ENCODE measurements at places on chromosomes 16 and 17.

DNA sequence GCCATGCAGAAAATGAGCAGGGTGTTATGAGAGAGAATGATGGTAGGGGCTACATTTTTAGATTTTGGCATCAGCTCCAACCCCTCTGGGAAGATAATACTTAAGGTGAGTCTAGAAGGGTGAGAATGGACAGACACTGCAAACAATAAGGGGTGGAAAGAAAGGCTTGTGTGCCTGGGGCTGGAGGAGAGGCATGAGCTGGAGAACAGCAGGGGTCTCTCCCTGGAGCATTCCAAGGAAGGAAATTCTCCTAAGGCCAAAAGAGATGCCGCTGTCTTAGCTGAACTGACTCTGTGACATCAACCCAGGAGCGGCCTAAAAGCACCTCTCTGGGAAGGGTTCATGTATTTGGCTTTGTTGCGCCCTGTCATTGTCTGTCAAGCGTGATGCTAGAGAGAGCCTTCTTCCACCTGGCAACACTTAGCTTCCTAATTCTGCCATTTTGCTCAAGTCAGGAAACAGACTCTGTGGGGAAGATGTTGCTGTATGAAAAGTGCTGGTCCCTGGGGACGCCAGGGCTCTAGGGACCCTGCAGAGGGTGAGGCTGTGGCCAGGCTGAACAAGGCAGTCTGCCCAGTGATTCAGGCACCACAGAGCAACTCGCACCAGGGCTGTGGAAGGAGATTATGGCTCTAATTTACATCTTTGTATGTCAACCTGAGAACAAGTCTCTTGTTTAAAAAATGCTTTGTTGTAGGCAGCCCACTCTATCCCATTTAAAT, 225.7 kb downstream of the CBLN1 start:
- no peak for DNase-seq

DNA sequence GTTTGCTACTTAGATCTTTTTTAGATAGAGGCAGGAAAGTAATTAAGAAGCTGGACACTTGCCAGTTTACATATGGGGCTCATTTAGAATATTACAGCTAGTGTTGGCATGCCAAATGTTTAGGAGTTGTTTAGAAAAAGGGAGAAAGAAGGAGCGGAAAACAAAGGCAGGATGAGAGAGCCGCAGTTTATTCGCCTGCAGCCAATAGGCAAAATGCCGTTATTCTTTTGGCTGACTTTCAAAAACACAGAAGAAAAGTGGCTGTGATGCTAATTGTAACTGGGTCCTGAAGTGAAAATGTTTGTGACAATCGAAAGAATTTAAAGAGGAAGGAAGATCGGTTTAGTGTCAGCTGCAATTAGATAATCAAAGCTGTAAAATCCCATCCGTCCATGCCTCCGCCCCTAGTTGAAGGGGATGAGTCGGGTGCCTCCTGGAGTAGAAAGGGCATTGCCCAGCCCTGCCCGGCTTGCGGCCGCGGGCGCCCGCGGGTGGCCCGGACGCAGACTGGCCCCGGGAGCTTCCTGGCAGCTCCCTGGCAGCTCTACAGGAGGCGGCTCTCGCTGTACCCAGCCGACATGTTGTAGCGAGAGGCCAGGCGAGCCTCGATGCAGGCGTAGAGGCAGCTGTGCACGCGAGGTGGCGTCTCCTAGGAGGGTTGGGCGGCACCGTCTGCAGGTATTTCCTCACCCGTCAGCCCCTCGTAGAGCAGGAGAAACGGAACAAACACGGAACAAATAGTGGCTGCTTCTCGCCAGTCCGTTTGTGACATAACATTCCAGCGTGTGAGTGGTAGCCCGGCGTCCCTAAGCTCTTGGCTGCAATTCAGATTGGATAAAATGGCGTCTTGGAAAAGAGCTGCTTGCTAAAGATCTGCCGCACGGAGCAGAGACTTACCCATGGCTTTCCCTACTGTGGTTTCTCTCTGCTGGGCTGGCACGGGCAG, 82.2 kb downstream of the TNRC6C start:
- DNase-seq: peak; percentile 36

- no peak for DNase-seq
Observed at GRCh38 chr17:48352630-48353029, 77.4 kb downstream of the SKAP1 start.

- no peak for DNase-seq
Observed at GRCh38 chr17:35765756-35766488, 5.2 kb downstream of the C17orf50 start.

- no peak for DNase-seq
Observed at GRCh38 chr16:3564130-3564888, 12.9 kb downstream of the NLRC3 start.

GRCh38 chr17:59432657-59433056, 101.2 kb downstream of the YPEL2 start:
- DNase-seq: no peak

DNA sequence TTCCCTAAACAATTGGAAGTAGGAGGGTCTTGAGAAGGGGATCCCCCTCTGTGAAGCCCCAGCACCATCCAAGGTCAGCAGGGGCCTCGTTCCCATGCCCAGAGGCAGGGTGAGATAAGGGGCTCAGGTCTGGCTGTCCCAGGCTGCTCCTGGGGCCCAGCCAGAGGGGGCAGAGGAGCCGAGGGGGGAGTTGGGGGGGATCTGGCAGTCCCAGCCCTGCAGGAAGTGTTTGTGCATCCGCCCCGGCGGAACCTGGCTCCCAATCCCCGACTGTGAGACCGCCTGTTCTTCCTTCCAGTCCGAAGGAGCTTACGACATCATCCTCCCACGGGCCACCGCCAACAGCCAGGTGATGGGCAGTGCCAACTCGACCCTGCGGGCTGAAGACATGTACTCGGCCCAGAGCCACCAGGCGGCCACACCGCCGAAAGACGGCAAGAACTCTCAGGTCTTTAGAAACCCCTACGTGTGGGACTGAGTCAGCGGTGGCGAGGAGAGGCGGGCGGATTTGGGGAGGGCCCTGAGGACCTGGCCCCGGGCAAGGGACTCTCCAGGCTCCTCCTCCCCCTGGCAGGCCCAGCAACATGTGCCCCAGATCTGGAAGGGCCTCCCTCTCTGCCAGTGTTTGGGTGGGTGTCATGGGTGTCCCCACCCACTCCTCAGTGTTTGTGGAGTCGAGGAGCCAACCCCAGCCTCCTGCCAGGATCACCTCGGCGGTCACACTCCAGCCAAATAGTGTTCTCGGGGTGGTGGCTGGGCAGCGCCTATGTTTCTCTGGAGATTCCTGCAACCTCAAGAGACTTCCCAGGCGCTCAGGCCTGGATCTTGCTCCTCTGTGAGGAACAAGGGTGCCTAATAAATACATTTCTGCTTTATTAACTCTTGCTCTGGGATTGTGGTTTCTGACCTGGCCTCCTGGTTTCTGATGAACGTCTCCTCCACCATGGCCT, 14.9 kb downstream of the GPRC5C start:
- no peak for DNase-seq

GRCh38 chr17:72270273-72270924, 149.6 kb downstream of the SOX9 start:
- DNase-seq: peak; percentile 72

GRCh38 chr17:41284043-41284442, 8.5 kb downstream of the KRTAP9-7 start:
- DNase-seq: no peak

DNA sequence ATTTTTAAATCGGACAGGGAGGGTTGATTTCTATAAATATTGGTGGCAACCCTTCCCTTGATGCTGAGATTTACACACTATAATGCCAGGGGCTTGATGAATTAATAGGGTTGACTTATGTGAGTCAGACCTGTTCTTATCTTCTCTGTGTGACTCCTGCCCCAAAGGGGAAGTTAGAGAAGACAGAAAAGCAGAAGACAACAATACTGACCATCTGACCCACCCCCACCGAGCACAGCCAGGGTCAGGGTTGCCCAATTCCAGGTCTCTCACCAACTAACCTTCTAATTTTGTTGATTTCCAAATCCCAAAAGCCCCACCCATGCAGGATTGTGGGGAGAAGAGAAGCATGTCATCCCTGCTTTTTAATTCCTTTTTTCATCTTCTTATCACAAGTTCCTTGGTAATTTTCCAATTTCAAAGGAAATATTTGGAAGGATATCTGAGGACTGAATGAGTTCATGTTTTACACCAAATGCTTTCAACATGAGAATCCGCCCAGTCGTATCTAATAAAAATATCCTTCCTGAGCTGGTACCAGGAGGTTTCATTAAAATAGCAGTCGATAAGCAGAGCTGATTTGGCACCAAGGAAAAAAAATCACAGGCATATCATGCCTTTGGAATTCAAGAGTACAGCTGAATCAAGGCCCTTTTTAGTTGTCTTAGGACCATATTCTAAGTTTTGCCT, 603.4 kb upstream of the CDH11 start:
- DNase-seq: no peak

DNA sequence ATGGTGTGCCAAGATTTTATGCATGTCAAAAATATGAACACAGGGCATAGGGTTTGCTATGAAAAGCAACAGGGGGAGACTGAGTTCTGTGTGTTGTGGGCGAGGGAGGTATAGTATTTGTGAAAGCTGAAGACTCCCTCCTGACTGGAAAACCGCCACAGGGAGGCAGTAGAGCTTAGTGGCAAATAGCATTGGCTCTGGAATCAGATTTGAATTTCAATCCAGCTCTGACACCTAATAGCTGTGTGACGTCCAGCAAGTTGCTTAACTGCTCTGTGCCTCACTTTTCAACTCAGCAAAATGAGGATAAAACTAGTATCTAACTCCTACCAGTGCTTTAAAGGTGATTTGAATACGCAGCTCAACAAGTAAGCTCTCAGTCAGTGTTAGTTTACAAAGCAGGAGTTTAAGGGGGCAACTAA, 22.0 kb downstream of the KPNA2 start:
- DNase-seq: peak; percentile 58

DNA sequence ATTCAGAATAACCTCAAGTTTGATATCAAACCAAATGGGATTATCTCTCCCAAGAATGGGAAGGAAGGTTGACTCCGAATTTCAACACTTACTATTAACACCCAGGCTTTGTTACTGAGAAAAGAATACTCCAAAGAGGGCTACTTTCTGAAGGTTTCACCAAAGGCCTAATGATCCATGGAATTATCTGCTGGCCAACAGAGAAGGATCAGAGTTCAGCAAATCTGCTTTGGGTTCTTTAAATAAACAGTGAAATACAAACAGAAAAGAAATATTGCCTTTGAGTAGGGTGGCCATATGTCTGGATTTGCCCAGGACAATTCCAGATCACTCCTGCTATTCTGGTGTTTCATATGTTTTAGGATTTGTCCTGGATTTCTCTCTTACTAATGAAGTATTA, 564.5 kb upstream of the PSMD7 start:
- DNase-seq: no peak

DNA sequence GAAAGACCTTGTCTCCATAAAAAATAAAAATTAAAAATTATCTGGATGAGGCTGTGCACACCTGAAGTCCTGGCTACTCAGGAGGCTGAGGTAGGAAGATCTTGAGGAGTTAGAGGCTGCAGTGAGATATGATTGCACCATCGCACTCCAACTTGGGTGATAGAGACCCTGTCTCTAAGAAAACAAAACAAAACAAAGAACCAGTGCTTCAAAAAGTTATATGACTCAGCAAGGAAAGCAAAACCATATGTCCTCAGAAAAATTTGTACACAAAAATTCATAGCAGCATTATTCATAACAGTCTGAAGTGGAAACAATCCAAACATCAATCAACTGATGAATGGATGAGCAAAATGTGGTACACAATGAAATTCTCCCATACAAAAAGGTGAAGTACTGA, 48.9 kb downstream of the SLFN5 start:
- DNase-seq: no peak

- DNase-seq: no peak
Observed at GRCh38 chr17:4919511-4920047, 12.5 kb upstream of the GP1BA start.

DNA sequence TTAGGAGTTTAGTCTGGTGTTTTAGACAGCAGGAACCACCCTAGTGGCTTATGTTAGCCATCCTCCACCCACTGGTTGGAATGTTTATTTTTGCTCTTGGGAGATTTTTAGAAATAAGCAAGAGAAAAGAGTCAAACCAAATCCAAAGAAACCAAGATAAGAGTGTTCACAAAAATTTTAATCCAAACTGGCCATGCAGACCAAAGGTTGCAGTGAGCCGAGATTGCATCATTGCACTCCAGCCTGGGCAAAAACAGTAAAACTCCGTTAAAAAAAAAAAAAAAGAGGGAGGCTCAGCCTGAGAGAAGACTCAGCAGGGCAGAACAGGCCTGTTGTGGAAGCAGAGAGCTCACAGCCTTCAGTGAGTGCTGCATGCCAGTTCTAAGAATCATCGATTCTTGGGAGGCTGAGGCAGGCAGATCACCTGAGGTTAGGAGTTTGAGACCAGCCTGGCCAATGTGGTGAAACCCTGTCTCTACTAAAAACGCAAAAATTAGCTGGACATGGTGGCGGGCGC, 12.2 kb upstream of the C16orf54 start:
- DNase-seq: peak; percentile 16

DNA sequence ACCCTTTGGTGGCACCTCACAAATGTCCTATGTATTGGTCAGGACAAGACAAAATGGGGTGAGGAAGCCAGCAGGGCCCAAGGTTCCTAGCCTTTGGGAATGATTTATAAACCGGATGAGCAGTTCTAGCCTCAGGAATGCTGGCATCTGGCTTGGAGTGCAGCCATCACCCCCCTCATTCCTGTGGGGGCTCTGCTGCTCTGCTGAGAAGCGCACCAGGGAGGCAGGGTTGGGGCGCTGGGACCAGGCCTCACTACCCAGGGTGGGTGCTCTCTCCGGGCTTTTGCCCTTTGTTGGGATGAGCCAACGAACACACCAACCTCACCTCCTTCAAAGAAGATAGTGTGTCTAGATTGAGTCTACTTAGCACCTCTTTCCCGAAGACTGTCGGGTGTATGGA, 39.2 kb downstream of the TMEM11 start:
- no peak for DNase-seq

- DNase-seq: no peak
Observed at GRCh38 chr17:44804302-44805089, 25.6 kb downstream of the GJC1 start.

DNA sequence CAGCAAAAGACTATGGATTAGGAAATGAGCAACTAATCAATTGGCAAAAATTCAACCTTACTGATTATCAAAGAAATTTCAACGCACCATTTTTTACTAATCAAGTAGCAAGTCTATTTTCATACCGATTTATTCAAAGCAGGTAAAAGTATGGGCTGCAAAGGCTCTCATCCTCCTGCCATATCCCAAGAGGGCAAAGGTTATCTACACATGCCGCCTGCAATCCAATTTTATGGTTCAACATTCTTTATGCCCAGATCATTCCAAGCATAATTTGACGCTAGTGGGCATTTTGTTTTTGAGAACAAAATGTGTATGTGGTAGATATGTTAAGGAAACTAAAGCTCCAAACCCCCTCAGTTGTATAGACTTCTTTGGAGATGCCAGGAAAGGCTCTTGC, 270.6 kb downstream of the MAF start:
- no peak for DNase-seq

- no peak for DNase-seq
Observed at GRCh38 chr17:81412490-81413093, 17.3 kb downstream of the BAHCC1 start.

- DNase-seq: no peak
Observed at GRCh38 chr16:56300891-56301850, 109.9 kb downstream of the GNAO1 start.

DNA sequence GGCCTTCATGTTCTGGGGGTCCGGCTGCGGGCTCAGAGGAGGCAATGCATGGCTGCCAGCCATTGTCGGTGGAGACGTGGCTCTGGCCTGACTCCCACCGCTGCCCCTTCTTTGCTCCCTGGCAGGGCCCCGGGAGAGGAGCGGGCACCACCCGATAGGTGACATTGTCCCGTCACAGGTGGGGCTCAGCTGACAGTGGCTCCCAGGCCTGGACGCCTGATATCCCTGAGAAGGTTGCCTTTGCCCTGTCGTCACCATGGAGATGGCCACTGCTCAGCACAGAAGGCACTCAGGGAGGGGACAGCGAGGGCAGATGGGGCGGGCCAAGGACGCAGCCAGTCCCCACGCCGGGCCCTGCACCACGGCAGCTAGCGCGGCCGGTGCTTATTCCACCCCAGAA, 42.6 kb downstream of the SOX8 start:
- DNase-seq: no peak

All from HT-29 (cell line).